ENCODE measurements at places on chromosomes 12 and 14.

GRCh38 chr12:76611533-76611932 lies 52.0 kb upstream of the OSBPL8 start:
- no peak for DNase-seq

DNA sequence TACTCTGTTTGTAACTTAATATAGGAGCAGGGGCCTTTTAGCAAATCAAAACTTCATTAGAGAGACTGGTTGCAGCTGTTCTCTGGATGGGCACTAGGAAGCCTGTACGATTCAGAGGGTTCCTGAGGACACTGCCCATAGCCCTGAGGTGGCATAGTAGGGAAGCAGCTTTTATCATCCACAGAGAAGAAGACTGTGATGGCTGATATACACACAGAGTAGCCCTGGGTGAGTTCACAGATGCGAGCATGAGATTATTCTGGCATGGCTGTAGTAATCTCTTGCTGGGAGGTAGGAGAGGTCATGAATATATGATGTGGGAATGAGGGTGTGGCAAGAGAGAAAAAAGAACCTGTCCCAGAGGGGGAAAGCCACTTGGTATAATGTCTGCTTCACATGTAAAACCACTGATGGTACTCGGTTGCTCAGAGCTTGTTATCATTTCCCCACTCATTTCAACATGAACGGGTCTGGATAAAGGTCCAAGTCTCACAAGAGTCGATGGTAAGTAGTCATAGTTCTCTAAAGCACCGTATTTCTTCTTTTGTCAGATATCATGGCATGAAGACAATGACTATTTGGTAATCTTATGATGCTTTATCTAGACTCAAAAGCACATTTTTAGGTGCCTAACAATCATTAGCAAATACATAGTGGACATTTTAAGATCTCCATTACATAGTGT lies 52.0 kb downstream of the PEBP1 start:
- DNase-seq = no peak

DNA sequence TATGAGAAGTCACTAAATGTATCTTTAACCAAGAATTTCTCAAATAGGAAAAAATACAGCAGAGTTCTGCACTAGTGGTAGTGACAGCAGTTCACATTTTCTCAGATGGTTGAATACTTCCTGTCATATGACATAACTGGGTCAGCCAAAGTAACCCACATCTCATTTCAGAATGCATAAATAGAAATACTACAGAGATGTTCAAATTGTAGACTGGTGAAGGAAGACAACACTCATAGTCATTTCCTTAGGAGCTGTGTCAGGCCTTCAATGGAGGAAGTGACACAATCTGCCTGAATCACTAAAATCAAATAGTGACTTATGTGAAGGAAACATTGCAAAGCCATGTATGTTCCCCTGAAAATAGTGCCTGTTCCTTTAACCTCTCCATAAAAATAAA lies 32.4 kb downstream of the FERMT2 start:
- DNase-seq = no peak

GRCh38 chr14:68888025-68888850 lies 90.9 kb downstream of the ACTN1 start:
- no peak for DNase-seq

DNA sequence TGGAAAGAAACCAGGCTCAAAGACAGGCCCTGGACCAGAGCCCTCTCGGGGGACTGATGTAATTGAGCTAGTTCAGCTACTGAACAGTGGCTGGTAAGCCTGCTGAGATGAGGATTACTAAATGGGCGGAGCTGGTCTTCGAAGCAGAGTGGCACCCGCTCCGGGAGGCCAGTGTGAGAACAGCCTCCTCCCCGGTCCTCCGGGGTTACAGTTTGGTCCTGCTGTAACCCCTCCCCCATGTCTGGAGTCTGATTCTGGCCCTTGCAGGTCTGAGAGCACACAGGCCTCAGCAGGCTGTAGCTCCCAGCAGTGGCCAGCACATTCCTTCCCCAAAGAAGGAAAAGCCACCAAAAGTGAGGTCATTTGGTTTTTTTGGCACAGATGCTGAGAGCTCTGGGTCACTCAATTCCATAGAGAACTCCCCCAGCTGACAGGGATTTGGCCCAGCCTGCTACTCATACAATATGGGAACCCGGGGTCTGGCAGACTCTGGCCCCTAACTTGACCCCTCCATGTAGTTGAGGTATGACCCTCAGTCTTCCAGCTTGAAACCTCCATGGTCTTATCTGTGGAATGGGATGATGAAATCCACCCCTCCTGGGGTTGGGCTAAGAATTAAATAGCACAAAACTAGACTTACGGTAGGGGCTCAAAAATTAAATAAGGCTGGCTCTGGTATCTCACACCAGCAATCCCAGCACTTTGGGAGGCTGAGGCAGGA lies 39.0 kb downstream of the ACTN1 start:
- DNase-seq = peak; percentile 64

- DNase-seq = no peak
These were observed 55.0 kb upstream of the C12orf50 start for GRCh38 chr12:88084210-88084609.

- peak; percentile 17 for DNase-seq
These were observed 212.5 kb upstream of the RTL1 start for GRCh38 chr14:101116065-101116464.

DNA sequence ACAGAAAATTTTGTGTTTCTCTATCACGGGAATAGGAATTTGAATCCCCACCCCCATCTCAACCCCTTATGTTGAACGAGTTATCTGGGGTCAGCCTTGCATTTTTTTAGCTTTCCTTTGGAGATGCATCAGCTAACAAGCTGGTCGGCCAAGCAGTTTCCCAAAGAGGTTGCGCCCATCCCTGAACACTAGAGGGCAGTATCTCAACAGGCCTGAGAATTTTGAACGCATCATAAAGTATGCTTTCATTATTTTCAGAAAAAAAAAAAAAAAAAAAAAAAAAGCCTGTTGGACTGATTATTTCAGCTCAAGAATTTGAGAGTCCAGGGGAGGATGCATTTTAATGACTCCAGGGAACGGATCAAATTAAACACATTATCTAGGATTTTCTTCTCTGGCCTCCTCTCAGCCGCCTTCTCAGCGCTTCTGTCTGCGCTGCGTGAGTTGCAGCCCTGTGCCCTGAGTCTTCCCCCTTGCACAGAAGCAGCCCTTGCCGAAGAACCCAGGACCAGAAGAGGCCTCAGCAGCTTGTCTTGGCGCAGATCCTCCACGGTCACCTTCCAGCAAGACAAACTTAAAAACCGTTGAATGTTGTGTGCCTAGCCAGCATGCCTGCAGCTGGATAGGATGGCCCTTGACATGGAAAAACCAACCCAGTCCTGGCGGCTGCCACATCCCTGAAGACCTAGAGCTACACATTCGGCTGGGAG lies 76.6 kb upstream of the GZMB start:
- DNase-seq = peak; percentile 63

DNA sequence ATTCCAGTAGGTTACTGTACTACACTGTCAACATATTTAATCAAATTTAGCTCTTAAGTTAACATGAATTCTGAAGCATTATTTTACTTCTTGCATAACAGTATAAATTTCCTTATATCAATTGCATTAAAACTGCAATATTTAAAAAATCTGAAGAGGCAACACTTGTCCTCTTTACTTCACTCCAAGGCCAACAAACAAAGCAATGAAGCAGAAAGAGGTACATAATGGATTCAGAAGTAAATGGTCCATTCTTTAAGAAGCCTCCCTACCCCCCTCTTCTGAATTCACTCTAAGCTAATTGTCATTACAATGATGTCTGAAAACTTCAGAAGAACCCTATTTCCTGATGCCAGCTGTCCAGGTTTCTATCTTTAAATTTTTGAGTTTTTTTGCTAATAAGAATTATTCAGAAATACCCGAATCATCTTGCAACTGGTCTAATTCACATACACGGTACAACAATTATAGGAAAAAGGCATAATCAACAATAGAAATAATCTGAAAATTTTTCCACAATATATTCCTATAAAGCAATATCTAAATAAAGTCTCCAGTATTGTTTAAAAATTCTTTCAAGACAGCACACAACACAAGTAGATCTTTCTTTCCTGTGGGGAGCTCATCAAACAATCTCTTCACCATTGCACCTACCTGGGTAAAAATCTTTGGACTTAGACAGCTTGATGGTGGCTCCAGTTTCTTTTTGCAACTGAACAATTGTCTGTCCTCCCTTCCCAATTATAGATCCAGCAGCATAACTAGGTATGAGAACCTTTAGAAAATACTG lies 2.9 kb downstream of the NOVA1 start:
- no peak for DNase-seq

DNA sequence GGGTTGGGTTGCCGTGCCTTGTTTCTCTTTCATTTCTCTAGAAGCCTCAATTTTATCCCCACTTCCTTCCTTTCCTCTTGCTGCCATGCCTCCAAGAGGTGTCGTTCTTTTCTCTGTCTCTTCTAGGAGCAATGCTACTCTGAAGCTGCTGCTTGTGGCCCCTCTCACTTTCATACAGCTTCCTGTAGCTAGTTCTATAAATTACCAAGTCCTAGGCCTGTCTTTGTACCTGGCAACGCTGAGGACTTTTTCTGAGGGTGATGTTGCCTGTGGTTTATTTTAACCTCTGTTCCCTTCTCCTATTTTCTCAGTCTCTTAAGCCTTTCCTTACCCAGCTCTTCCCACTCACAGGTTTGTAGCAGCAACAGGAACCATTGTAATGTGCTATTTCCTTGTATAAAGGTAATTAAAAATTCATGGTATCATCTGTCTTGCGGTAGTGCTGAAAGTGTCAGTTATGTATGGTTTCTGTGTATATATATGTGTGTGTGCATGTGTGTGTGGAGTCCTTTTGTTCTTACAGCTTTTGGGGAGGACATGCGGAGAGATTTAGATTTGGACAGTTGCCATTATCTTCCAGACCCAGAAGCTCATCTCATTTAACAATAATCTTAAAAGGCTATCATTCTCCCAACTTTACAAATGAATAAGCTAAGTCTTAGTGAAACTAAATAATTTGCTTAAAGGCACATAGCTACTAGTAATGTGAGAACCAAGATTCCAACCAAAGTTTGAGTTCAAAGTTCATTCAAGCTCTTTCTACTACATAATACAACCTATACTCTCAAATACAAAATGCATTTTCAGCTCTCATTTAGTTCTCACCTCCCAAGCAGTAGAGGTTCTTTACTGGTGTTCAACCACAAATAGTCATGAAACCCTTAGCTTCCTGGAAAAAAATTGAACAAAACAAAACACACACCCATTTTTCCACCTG lies 43.8 kb downstream of the DDHD1 start:
- no peak for DNase-seq

DNA sequence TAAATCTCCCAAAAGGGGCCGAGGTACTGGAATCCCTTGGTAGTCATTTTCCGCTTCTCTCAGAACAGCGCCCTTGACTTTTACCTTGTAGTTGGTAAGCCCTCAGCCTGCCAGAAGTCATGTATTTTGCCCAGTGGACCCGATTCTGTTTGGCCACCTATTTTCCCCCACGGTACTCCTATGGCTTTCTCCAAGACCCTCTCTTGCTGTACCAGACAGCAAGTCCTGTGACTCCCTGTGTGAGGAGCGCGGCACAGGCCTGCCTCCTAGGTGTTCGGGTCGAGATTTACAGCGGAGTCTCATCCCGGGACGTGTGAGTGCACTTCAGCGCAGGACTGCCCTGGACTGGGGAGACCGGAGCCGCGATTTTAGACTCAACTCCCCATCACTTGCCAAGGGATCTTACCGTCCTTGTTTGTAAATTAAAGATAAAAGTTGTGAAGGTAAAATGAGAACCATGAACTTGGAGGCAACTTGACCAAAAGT lies 1.1 kb upstream of the MBD6 start:
- DNase-seq = no peak

- no peak for DNase-seq
These were observed 137.2 kb upstream of the TRHDE start for GRCh38 chr12:72135021-72135301.

GRCh38 chr12:120739821-120740613 lies 14.4 kb downstream of the ACADS start:
- DNase-seq = no peak

DNA sequence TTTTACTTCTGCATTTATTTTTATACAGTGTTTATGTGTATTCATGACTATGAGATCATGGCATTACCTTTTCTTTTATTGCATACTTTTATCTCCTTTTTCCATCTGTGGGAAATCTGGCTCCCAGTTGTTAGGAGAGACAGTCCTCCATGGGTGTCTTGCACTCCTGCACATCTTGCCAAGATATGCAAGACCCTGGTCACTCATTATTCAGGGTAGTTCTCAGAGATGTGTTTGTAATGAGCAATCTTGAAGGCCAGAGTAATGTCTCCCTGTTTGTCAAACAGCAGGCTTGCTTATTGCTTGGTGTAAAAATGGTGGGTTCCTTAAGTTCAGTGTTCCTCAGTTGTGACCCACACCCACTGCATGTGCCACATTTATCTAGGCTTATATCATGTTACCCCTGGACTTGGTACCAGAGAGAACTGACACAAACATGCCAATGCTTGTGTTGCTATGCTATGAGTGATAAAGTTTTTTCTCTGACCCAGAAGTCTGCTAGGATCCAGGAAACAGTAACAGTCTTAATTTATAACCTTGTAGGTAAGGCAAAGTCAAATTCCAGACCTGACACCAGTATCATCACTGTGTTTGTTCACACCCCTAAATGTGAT lies 36.8 kb downstream of the PPHLN1 start:
- DNase-seq = no peak

GRCh38 chr12:80858356-80858755 lies 79.4 kb downstream of the LIN7A start:
- DNase-seq = no peak

- DNase-seq = no peak
These were observed 7.0 kb upstream of the MSI1 start for GRCh38 chr12:120376009-120376408.

DNA sequence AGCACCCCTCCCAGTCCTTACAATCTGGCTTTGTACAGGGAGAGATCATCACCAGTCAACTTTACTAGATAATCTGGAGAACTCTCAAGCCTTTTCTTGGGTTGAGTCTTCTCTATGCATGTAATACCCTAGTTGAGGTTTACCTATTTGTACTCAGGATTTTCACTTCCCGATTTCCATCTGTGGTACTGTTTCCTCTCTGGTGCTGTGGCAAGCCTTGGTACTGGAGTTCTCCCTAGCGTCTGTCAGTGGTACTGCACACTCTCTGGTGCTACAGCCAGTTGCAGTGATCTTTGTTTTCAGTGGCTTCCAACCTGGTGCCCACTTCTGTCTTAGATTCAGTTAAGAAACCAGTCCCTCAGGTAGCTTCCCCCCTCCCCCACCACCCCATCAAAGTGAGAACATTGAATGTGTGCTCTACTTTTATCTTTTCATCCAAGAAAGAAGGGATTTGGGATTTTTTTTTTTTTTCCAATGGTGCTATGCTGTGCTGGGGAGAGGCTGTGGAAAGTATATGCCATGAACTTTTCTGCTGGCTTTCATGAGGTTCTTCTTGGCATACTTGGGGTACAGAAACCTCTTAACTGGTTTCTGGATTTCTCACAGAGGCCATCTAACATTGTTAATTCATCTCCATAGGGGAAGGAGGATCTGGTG lies 69.4 kb upstream of the EVL start:
- DNase-seq = no peak

GRCh38 chr14:22438742-22439141 lies 150.3 kb downstream of the DAD1 start:
- DNase-seq = no peak

DNA sequence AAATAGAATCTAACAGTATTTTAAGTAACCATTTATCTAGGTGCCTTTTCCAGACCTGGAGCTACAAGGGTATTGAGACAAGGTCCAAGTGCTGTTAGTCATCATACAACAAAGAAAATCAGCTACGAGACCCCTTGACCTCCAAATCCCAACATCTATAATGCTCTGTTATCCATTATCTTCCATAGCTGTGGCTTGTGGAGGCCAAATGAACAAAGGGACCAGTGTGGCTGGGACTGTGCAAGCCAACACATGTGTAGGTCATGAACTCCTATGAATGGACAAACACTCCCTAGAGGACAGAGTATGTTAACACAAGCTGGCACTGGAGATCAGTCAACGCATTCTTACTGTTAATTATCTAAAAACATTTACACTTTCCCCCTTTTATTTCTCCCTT lies 374.5 kb downstream of the EMP1 start:
- DNase-seq = no peak
